ENCODE measurements at places on chromosomes 7 and 10.

DNA sequence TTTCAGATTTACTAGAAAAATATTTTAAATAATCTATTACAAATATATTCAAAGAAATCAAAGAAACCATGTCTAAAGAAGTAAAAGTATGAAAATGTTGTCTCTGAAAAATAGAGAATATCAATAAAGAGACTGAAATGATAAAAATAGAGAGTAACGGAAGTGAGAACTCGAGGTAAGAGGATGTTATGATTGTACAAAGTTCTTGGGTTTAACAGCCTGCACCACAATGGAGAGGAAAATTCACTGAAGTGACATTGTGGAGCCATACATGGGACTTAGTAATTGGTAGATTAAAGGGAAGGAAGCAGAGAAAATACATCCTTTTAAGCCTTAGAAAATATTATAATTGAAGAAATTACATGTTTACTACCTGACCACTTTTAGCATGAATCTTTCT is 77.9 kb downstream of the THSD7A start:
- no peak for DNase-seq

DNA sequence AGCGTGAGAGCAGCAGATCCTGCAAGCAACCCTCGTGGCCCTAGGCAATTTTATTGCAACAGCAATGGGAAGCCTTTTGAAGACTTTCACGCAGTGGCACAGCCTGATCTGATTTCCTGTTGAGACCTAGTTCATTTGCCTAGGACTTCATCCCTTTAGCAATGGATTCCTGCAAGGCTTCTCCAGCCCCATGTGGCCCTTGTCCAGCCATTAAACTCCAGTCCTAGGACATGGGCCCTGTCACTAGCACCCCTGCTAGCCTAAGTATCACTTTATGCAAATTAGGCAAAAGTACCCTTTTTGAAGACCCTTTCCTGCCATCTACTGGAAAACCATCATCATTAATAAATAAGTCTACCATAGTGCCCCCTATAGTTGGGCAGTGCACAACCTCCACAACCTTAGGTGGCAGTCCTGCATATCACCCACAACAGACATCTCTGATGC is 379.4 kb downstream of the GALNT17 start:
- no peak for DNase-seq

- no peak for DNase-seq
Measured at GRCh38 chr10:63206997-63207811, 74.1 kb downstream of the NRBF2 start.

DNA sequence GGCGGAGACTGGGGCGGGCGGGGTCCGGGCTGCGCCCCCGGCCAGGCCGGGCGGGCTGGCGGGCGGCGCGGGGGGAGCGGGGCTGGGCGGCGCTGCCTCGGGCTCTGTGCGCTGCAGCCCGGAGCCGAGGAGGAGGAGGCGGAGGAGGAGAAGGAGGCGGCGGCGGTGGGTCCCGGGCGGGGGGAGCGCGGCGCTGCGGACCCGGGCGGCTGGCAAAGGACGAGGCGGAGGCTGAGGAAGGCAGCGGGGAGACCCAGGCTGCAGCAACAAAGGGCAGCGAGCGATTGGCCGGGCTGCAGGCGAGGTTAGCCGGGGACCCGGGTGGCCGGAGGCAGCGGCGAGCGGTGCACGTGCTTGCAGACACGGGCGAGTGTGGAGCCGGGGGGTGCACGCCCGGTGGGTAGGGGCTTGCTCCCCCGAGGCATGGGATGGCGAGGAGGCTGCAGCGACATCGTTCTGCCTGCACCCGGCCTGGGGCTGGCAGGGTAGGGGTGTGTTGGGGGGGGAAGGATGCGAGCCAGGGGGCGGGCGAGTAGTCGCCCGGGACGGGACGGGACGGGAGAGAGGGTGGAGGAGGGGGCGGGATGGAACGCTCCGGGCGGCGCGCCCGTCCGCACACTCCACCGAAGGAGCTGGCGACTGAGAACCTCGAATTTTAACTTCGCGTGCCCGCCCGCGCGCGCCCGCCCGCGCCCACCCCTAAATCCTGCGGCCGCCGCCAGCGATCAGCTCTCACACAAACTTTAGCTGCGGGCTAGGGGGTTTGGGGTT is 844 bp upstream of the KAT6B start:
- peak; percentile 46 for DNase-seq

GRCh38 chr7:151825721-151826120 is 51.2 kb downstream of the PRKAG2 start:
- DNase-seq, result no peak

GRCh38 chr7:26185131-26185843 is 15.3 kb downstream of the HNRNPA2B1 start:
- no peak for DNase-seq

GRCh38 chr10:117565068-117565467 is 22.5 kb downstream of the EMX2 start:
- no peak for DNase-seq

GRCh38 chr10:69413221-69413865 is 3.4 kb downstream of the TACR2 start:
- DNase-seq, result peak; percentile 68

GRCh38 chr7:17651863-17652385 is 288.4 kb downstream of the SNX13 start:
- no peak for DNase-seq

DNA sequence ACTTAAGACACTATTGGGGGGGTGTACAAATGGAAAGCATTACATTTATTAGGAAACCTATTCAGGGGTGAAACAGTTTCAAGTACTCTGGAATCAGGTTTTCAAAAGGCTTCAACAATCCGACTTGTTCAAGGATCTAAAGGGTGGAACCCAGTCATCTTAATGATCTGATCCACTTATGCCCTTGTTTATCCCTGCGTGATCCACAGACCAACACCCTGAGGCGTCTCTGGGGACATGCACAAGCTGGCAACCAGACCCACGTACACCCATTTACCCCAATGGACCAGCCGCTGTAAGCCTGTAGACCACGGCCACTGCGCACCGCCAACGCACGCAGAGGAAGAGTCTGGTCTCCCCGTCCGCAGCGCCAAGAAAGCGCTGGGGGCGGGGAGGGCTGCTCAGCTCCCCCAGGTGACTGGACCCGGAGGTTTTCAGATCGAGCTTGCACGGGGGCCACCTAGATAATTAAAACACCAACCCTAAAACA is 13.4 kb downstream of the HNRNPF start:
- DNase-seq, result no peak

DNA sequence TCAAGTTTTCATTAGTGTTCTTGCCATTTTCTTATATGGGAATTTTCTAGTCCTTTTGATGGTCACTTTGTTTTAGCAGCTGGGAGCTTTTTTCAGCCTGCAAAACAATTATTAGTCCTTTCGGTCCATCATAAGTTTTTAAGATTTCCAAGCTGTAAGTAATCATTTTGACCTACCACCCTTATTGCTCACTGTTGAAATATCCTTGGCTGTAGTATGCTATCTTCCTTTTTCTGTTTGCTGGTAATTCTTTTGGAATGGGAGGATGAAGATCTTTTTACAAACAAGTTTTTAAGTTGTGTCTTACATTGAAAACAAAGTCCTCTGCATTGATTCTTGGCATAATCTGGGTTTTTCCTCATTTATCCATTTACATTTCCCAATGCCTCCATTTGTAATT is 24.0 kb downstream of the BZW2 start:
- DNase-seq, result no peak

DNA sequence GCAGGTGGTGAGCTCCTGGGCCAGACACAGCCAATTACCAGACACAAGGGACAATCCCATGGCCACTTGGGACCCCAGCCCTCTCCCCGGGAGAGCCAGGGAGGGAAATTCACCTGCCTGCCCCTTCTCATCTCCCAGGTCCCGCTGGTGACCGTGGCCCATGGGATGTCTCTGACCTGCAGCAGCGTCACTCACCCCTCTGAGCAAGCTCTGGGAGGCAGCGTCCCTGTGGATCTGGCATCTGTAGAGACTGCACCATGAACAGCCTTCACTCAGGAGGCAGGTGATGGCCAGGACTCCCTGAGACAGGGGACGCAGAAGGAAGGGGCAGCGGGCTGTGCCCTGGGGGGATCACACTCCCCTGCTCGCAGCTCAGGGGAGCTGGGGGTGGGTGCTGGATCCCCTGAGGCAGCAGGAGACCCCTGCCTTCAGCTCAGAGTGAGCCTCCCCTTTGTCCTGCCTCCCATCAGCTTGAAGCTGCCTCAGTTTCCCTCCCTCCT is 90.8 kb downstream of the FOXL3 start:
- DNase-seq, result no peak

GRCh38 chr7:107387573-107388219 is 82.2 kb upstream of the GPR22 start:
- DNase-seq, result peak; percentile 54

DNA sequence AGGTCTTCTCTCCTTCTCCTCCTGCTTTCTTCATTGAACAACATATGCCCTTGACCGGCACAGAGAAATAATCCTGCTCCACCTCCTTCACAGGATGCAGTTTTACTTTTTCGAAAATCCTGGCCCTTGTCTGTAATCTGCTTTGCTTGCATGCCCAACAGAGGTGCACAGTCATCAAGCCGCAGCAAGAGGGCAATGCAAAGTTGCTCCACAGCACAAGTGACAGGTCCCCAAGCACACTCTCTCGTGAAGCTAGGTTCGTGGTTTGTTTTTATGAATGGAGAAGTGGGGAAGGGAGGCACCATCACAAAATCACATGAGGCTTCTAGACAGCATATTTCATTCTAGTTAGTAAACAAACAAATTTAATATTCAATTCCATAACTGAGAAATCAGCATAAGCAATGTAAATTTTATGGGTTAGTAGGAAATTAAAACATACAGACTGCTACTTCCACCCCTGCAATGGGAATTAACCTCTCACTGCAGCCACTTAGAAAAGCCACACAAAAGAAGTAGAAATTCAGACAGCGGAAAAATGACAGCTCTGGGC is 178.8 kb downstream of the TPK1 start:
- DNase-seq, result no peak

GRCh38 chr7:149776848-149777407 is 3.5 kb upstream of the ZNF467 start:
- no peak for DNase-seq

GRCh38 chr10:13657101-13657680 is 70.4 kb downstream of the PRPF18 start:
- no peak for DNase-seq

DNA sequence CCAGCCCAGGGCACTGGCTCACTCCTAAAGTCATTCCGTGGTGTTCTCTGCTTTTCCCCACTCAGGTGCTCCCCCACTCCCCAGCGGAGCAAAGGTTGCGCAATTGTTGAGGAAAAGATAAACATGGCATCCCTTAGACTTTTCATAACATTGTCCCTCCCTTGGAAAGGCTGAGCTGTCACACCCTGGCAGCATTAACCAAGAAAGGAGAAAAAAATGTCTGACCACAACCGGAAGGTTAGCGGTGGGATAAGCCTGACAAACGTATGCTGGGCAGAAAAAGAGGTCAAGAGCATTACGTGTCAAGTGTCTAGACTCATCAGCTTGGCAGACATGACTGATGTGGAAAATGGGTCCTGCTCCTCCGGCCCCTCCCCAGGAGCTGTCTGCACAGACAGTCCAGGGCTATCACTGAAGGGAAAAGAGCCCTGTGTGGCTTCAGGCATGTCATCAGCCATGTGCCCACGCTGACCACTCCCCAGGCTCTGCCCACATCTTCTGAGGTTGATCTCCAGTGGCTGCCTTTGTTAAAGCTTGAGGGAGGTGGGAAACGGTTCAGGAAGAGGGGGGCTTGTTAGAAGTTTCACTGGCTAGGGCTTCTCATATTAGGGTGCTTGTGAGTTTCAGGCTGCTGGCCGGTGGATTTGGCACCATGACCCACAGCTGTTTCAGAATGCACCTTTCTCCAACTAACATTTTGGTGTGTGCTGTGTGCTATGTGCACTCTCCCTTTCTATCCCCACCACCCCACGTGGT is 30.1 kb downstream of the BTBD16 start:
- no peak for DNase-seq

DNA sequence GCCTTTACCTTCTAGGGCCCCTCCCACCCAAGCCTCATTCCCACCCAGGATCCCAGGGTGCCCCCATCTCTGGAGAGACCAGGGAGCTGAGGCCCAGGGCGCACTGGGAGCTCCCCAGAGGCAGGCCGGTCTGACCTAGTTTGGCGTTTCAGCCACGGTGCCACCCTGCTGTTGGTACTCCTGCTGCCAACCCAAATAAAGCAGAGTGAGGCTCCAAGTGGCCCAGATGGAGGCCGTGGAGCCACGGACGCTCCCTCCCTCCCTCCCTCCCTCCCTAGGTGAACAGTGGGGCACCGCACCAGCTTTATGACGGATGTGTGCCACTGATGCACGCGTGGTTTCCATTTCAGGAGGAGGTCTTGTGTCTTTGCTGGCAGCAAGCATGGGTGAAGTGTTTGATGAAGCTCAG is 1.8 kb downstream of the INPP5A start:
- no peak for DNase-seq

Measured in hematopoietic multipotent progenitor cell treated with erythropoietin and hydrocortisone succinate and interleukin-3 and kit ligand, for 17 days (in vitro differentiated cells).